Effector memory CD4-positive, alpha-beta T cell (primary cell): ENCODE measurements at places on chromosomes 7 and 10.

- H3K36me3 ChIP-seq, result no peaks in the 10 kb centered on the region
- H3K27ac ChIP-seq, result no peak overlapping the region
- no peaks in the 10 kb centered on the region for H3K4me1 ChIP-seq
- H3K4me3 ChIP-seq, result no peak overlapping the region
- no peaks in the 10 kb centered on the region for H3K27me3 ChIP-seq
These were observed 12.5 kb downstream of the TMEM72 start for GRCh38 chr10:44923611-44924010.

DNA sequence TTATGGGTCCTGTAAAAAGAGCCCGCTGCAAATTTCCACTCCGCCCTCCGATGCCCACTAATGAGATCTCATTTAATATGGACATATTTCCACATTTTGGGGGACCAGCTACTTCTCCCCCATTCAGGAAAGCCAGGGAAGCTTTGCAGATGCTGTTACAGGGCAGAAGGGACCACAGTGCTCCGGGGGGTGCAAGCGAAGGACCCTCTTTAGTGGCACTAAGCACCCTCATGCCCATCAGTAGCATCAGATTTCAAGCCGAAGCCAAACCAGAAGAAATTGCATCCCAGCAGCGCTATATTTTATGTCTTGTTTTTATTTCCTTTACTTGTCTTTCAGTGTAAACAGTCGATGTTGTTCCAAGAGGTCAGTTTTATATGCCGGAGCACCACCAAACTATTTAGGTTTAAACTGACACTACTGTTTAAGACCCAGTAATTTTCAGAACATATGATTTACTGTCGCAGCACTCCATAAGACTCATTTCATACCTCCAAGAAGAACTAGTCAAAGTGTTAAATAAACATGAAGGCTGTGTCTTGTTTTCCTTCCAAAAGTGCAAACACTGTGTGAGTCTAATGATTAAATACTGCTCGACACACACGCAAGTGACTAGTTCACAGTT, 122.2 kb upstream of the MGMT start:
- no peaks in the 10 kb centered on the region for H3K4me1 ChIP-seq
- H3K36me3 ChIP-seq, result no peaks in the 10 kb centered on the region
- no peak overlapping the region for H3K27ac ChIP-seq
- H3K27me3 ChIP-seq, result no peaks in the 10 kb centered on the region
- H3K4me3 ChIP-seq, result no peak overlapping the region
- DNase-seq, result no peak

GRCh38 chr10:34241226-34242000, 573.7 kb downstream of the PARD3 start:
- H3K27me3 ChIP-seq, result no peaks in the 10 kb centered on the region
- H3K36me3 ChIP-seq, result no peaks in the 10 kb centered on the region
- H3K4me3 ChIP-seq, result no peak overlapping the region
- no peak overlapping the region for H3K27ac ChIP-seq

- H3K36me3 ChIP-seq, result peaks cover 50% of the 10 kb centered on the region
- DNase-seq, result no peak
- H3K4me3 ChIP-seq, result no peak overlapping the region
These were observed 12.2 kb downstream of the HNRNPA2B1 start for GRCh38 chr7:26188206-26188956.

GRCh38 chr7:81094952-81095351, 176.1 kb upstream of the SEMA3C start:
- H3K27me3 ChIP-seq, result no peaks in the 10 kb centered on the region
- no peak overlapping the region for H3K4me3 ChIP-seq
- H3K4me1 ChIP-seq, result no peaks in the 10 kb centered on the region
- no peak overlapping the region for H3K27ac ChIP-seq
- H3K36me3 ChIP-seq, result no peaks in the 10 kb centered on the region
- DNase-seq, result no peak

- peaks cover 7% of the 10 kb centered on the region for H3K4me1 ChIP-seq
- H3K27ac ChIP-seq, result no peak overlapping the region
- H3K36me3 ChIP-seq, result peaks cover 38% of the 10 kb centered on the region
- DNase-seq, result no peak
- H3K4me3 ChIP-seq, result no peak overlapping the region
These were observed 92.1 kb upstream of the SAMD8 start for GRCh38 chr10:75019370-75019769.

DNA sequence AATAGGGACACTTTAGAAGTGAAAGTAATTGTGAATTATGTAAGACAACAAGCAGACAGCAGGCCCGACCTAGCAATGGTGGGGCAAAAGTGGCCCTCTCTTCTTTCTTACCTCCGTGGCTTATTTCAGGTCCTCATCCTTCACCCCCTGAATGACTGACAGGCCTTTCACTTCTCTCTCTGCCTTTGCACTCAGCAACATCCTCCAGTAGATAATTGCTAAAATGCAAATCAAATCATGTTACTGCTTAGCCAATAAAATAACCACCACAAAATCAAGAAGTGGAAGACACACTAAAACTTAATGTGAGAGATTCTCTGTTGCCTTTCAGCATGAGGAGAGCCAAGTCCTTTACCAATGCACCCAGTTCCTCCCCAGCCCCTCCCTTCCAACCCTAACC, 274.6 kb upstream of the ZNF32 start:
- H3K27ac ChIP-seq, result no peak overlapping the region

GRCh38 chr7:67625257-67625737, 628.7 kb downstream of the TYW1 start:
- H3K36me3 ChIP-seq, result no peaks in the 10 kb centered on the region
- no peak for DNase-seq
- no peaks in the 10 kb centered on the region for H3K27me3 ChIP-seq
- no peak overlapping the region for H3K4me3 ChIP-seq
- H3K27ac ChIP-seq, result no peak overlapping the region
- H3K4me1 ChIP-seq, result no peaks in the 10 kb centered on the region

DNA sequence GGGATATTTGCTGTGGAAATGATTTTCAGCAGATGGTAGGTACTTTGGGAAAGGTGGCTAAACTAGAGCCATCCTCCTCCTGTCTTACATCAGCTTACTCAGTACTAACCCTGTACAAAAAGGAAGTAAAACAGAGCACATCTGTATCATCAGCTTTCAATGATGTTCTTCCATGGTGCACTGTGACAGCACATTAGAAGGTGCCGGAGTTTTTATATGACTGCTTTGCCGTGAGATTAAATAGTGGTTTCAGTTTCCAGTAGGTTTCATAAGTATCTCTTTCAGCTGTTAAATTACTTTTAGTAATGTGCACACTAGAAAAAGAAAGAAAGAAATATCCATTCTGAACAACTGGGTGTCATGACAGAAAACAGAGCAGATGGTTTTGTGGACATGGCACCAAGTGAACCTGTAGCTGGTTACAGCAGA, 86.5 kb downstream of the ARID5B start:
- peaks cover 9% of the 10 kb centered on the region for H3K4me1 ChIP-seq
- peak overlapping the region; percentile 16 for H3K27ac ChIP-seq
- H3K36me3 ChIP-seq, result no peaks in the 10 kb centered on the region
- H3K27me3 ChIP-seq, result no peaks in the 10 kb centered on the region

DNA sequence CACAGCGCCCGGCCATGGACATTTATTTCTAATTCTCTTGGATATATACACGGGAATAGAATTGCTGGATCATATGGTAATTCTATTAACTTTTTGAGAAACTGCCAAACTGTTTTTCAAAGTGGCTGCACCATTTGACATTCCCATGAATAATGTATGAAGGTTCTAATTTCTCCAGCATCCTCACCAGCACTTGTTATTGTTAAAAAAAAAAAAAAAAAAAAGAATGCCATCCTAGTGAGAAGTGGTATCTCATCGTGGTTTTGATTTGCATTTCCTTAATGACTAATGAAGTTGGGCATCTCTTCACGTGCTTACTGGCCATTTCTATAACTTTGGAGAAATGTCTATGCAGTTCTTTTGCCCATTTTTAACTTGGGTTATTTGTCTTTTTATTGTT, 13.5 kb downstream of the CNNM2 start:
- DNase-seq, result no peak
- no peaks in the 10 kb centered on the region for H3K36me3 ChIP-seq
- no peaks in the 10 kb centered on the region for H3K27me3 ChIP-seq
- H3K4me1 ChIP-seq, result peaks cover 8% of the 10 kb centered on the region
- no peak overlapping the region for H3K27ac ChIP-seq

DNA sequence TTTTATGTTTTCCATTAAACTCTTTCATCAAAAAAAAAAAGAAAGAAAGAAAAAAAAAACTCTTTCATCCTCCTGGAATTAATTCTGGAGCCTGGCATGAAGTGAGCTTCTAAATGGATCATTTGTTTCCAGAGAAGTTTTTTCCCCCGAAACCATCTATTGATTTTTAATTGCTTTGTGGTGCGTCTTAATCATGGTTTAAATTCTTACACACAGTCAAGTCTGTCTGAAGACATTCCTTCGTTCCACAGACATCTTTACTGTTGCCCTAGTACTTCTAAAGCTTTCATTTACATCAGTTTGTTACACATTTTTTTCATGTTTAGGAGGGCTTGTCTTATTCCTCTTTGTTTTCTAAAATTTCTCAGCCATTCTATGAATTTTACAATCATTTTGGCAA, 493.4 kb upstream of the FOXK1 start:
- no peaks in the 10 kb centered on the region for H3K36me3 ChIP-seq
- no peak overlapping the region for H3K27ac ChIP-seq
- no peak for DNase-seq

- DNase-seq, result no peak
- no peak overlapping the region for H3K4me3 ChIP-seq
- H3K27me3 ChIP-seq, result no peaks in the 10 kb centered on the region
- no peaks in the 10 kb centered on the region for H3K36me3 ChIP-seq
- no peak overlapping the region for H3K27ac ChIP-seq
- H3K4me1 ChIP-seq, result no peaks in the 10 kb centered on the region
These were observed 120.0 kb downstream of the SEMA3E start for GRCh38 chr7:83528925-83529423.

GRCh38 chr10:29658984-29659965, 24.5 kb upstream of the SVIL start:
- H3K4me3 ChIP-seq, result peak overlapping the region; percentile 11
- no peaks in the 10 kb centered on the region for H3K27me3 ChIP-seq
- peak overlapping the region; percentile 69 for H3K27ac ChIP-seq
- H3K36me3 ChIP-seq, result peaks cover 5% of the 10 kb centered on the region

DNA sequence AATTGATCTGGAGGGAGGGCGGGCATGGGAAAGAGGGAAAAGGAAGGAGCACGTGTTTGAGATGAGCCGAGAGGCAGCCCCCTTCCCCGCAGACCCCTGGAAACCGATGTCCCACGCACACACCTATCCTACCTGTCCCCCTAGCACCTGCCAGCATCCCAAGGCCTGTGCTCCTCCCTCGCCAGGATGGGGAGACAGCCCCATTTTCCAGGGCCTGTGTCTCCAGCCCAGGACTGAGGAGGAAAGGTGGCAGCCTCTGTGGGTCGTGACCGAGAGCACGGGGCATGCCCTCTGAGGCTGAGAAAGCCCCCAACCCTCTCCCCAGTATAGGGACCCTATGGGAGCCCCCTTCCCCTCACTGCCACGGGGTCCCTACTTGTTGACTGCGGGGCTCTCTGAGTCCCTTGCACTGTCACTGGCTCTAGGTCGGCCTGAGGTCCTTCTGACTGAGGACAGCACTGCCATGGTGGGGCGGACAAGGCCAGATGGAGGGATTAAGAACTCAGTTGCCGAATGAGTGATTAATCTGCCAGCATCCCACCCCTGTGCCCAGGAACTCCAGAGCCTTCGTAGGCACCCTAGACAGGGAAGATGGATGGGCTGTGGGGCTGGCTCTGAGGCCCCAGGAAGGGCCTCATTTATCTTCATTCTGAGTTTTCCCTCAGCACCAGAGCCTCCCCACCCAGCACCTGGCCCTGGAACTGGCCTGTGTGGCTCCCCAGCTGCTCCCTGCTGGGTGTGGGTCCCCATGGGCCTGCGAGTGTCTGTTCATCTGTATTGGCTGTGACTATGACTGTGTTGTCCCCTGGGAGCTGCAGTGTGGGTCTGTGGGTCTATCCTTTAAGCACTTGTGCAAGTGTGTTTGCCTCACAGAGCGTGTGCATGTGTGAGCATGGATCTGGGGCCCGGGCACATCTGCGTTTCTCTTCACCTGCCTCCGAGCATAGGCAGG, 26.0 kb downstream of the CRHR2 start:
- DNase-seq, result no peak

- H3K36me3 ChIP-seq, result no peaks in the 10 kb centered on the region
- no peak for DNase-seq
- no peaks in the 10 kb centered on the region for H3K4me1 ChIP-seq
- H3K4me3 ChIP-seq, result no peak overlapping the region
- no peak overlapping the region for H3K27ac ChIP-seq
These were observed 193.2 kb downstream of the DNAJB6 start for GRCh38 chr7:157529768-157530560.

- no peaks in the 10 kb centered on the region for H3K27me3 ChIP-seq
- DNase-seq, result no peak
- peak overlapping the region; percentile 93 for H3K4me3 ChIP-seq
- H3K4me1 ChIP-seq, result peaks cover 36% of the 10 kb centered on the region
- peaks cover 22% of the 10 kb centered on the region for H3K36me3 ChIP-seq
These were observed 3.0 kb downstream of the DDIT4 start for GRCh38 chr10:72276421-72277339.

GRCh38 chr10:34994565-34995142, 95.5 kb downstream of the CUL2 start:
- DNase-seq, result peak; percentile 1
- no peak overlapping the region for H3K4me3 ChIP-seq
- H3K4me1 ChIP-seq, result peaks cover 5% of the 10 kb centered on the region
- no peaks in the 10 kb centered on the region for H3K36me3 ChIP-seq
- no peak overlapping the region for H3K27ac ChIP-seq
- no peaks in the 10 kb centered on the region for H3K27me3 ChIP-seq

DNA sequence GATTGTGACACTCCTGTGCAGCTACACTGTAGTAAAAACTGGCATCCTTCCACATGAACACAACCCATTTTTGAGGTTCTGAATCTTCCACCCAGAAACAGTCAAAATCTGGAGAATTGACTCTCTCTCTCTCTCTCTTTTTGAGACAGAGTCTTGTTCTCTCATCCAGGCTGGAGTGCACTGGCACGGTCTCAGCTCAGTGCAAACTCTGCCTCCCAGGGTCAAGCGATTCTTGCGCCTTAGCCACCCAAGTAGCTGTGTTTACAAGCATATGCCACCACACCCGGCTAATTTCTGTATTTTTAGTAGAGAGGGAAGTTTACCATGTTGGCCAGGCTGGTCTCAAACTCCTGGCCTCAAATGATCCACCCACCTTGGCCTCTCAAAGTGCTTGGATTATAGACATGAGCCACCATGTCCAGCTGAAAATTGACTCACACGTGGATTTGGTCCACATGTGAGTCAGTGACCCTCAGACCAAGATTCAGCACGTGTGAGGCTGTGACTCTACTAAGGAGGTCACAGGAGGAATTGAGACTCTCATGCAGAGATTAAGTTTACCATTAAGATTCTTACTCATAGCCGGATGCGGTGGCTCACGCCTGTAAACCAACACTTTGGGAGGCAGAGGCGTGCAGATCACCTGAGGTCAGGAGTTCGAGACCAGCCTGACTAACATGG, 12.1 kb upstream of the ZNF107 start:
- DNase-seq, result no peak
- no peaks in the 10 kb centered on the region for H3K4me1 ChIP-seq
